ENCODE measurements at places on chromosomes 12 and 14.

- no peak for DNase-seq
- H3K36me3 ChIP-seq: no peaks in the 10 kb centered on the region
- no peak overlapping the region for H3K27ac ChIP-seq
- H3K4me3 ChIP-seq: no peak overlapping the region
- H3K27me3 ChIP-seq: no peaks in the 10 kb centered on the region
Measured at GRCh38 chr14:98144964-98145363, 1127.0 kb downstream of the BCL11B start.

GRCh38 chr12:120292411-120292660, 633 bp upstream of the RNU4-2 start:
- H3K4me3 ChIP-seq: peak overlapping the region; percentile 61
- no peaks in the 10 kb centered on the region for H3K27me3 ChIP-seq
- H3K27ac ChIP-seq: peak overlapping the region; percentile 95
- H3K4me1 ChIP-seq: peaks cover 13% of the 10 kb centered on the region
- DNase-seq: no peak

DNA sequence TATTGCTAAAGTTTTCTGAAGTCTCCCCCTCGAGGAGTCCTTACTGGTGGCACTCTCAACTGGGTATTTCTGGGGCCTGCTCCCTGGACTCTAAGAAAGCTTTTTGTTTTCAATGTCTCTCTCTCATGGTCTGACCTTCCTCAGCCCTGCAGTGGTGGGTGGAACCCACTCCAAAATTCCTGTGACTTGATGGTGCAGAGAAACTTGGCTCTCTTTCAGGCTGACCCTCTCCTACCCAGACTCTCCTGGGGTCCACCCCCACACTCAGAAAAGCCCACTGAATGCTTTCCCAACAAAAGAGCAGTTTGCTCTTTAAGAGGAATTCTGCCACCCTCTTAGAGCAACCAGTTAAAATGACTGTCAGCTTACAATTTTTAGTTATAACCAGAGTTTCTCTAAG, 967 bp upstream of the PTCSC3 start:
- no peak overlapping the region for H3K4me3 ChIP-seq
- no peaks in the 10 kb centered on the region for H3K36me3 ChIP-seq
- no peaks in the 10 kb centered on the region for H3K27me3 ChIP-seq
- no peak overlapping the region for H3K27ac ChIP-seq
- no peak for DNase-seq
- no peaks in the 10 kb centered on the region for H3K4me1 ChIP-seq

- no peak overlapping the region for H3K4me3 ChIP-seq
- no peak for DNase-seq
- H3K27me3 ChIP-seq: no peaks in the 10 kb centered on the region
- H3K36me3 ChIP-seq: no peaks in the 10 kb centered on the region
- H3K27ac ChIP-seq: no peak overlapping the region
Measured at GRCh38 chr14:55715889-55716288, 135.9 kb downstream of the KTN1 start.

Measured in natural killer cell (primary cell).